A549 treated with CpdA at 1 μM for 4 hours (cell line): ENCODE measurements at places on chromosomes 2 and 18. TPM values are rescaled to one million over a fixed set of nuclear protein-coding genes. Genes with fewer than 3 reads are reported as not detected.

Gene PRSS56
- 0.08 to 0.20 TPM (median 0.14 TPM) in 4 of 5 replicates, not detected in the other for total RNA-seq

Gene SRSF7
- total RNA-seq: 308 to 411 TPM (median 332 TPM) in 5 replicates

Gene SH2D6
- total RNA-seq: 0.43 to 1.0 TPM (median 0.78 TPM) in 5 replicates

Gene DNER
- total RNA-seq: 5.0 to 8.5 TPM (median 6.4 TPM) in 5 replicates

Gene ZEB2
- 3.4 to 8.1 TPM (median 4.6 TPM) in 5 replicates for total RNA-seq

Gene ADD2
- total RNA-seq: 17.7 to 27.3 TPM (median 22.9 TPM) in 5 replicates

Gene SPHKAP
- total RNA-seq: not detected in 5 replicates

Gene UGT1A3
- total RNA-seq: 0.08 to 0.23 TPM (median 0.13 TPM) in 3 of 5 replicates, not detected in the others

Gene ZNF519
- total RNA-seq: 1.7 to 2.3 TPM (median 1.9 TPM) in 5 replicates

Gene ZNF385B
- 0.03 TPM in 1 of 5 replicates, not detected in the others for total RNA-seq

Gene ASXL3
- not detected in 5 replicates for total RNA-seq

Gene RPS27A
- total RNA-seq: 2,632 to 3,331 TPM (median 2,818 TPM) in 5 replicates

Gene SP5
- 0.03 TPM in 1 of 5 replicates, not detected in the others for total RNA-seq

Gene TTLL4
- 27.1 to 34.0 TPM (median 27.5 TPM) in 5 replicates for total RNA-seq

Gene GCKR
- 0.15 to 0.91 TPM (median 0.33 TPM) in 5 replicates for total RNA-seq

Gene CLEC4F
- total RNA-seq: not detected in 5 replicates

Gene RBMS1
- total RNA-seq: 51.0 to 60.5 TPM (median 58.5 TPM) in 5 replicates

Gene G6PC2
- total RNA-seq: not detected in 5 replicates

Gene SLC5A7
- not detected in 5 replicates for total RNA-seq

Gene ALPI
- total RNA-seq: not detected in 5 replicates

Gene FIGN
- 1.3 to 2.6 TPM (median 2.1 TPM) in 5 replicates for total RNA-seq

Gene FAM98A
- total RNA-seq: 64.3 to 142 TPM (median 72.5 TPM) in 5 replicates

Gene DSG1
- not detected in 5 replicates for total RNA-seq

Gene AGXT
- total RNA-seq: 0.05 TPM in 1 of 5 replicates, not detected in the others

Gene TEKT4
- 0.02 TPM in 1 of 5 replicates, not detected in the others for total RNA-seq

Gene STON1
- 0.23 to 0.46 TPM (median 0.35 TPM) in 4 of 5 replicates, not detected in the other for total RNA-seq

Gene COL4A3
- 0.31 to 1.7 TPM (median 0.65 TPM) in 5 replicates for total RNA-seq

Gene GRHL1
- 0.77 to 1.6 TPM (median 0.81 TPM) in 5 replicates for total RNA-seq

Gene TTC32
- total RNA-seq: 11.6 to 16.4 TPM (median 12.3 TPM) in 5 replicates

Gene POTEI
- total RNA-seq: 0.01 TPM in 1 of 5 replicates, not detected in the others

Gene CCDC178
- total RNA-seq: not detected in 5 replicates

Gene CRYGD
- total RNA-seq: not detected in 5 replicates

Gene NDC80
- total RNA-seq: 11.2 to 18.7 TPM (median 12.6 TPM) in 5 replicates

Gene TPO
- total RNA-seq: 0.07 to 0.18 TPM (median 0.13 TPM) in 4 of 5 replicates, not detected in the other

Gene UGT1A4
- total RNA-seq: 0.07 TPM in 1 of 5 replicates, not detected in the others

Gene FOXI3
- not detected in 5 replicates for total RNA-seq

Gene CNTNAP5
- not detected in 5 replicates for total RNA-seq

Gene ILKAP
- total RNA-seq: 36.0 to 46.8 TPM (median 42.3 TPM) in 5 replicates
